ENCODE measurements at places on chromosomes 2 and 18.

- no peak overlapping the region for H3K27ac ChIP-seq
- H3K4me3 ChIP-seq, result no peak overlapping the region
- H3K36me3 ChIP-seq, result no peaks in the 10 kb centered on the region
- no peak for DNase-seq
- no peaks in the 10 kb centered on the region for H3K27me3 ChIP-seq
These were observed 59.1 kb downstream of the MAP3K20 start for GRCh38 chr2:173134703-173135102.

GRCh38 chr2:218437969-218438368 is 19.0 kb downstream of the VIL1 start:
- H3K27ac ChIP-seq, result no peak overlapping the region
- peaks cover 1% of the 10 kb centered on the region for H3K36me3 ChIP-seq
- no peak overlapping the region for H3K4me3 ChIP-seq
- peaks cover 29% of the 10 kb centered on the region for H3K4me1 ChIP-seq
- H3K27me3 ChIP-seq, result no peaks in the 10 kb centered on the region

DNA sequence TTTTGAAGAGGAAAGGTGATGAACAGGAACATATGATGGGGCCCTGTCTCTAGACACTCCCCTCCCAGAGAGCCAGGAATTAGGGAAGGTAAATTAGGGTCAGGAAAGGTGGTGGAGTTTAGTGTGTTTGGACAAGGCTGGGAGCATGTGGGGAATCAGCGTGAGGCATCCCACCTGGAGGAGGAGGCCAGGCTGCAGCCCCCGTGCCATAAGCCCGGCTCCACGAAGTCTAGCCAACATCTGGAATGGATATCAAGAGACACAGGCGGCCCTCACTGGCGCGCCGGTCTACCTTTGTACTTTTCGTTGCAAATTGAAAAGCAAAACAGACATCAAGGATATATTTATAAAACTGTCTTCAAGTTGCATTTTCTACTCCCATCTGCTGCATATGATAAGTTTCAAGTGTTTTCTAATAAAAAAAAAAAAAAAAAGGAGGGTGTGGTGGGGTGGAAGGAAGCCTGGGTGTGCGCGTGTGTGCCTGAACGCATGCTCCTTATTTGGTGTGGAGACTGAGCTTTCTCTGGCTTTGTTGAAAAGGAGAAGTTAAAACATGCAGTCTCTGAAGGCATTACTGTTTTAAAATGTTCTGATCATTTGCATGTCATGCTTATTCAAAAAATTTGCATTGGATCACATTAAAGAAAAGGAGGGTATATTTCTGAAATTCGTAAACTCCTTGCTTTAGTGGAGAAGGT is 546.7 kb upstream of the ID2 start:
- peaks cover 25% of the 10 kb centered on the region for H3K27me3 ChIP-seq
- H3K4me3 ChIP-seq, result no peak overlapping the region
- H3K36me3 ChIP-seq, result peaks cover 3% of the 10 kb centered on the region
- no peak for DNase-seq
- peaks cover 2% of the 10 kb centered on the region for H3K4me1 ChIP-seq

DNA sequence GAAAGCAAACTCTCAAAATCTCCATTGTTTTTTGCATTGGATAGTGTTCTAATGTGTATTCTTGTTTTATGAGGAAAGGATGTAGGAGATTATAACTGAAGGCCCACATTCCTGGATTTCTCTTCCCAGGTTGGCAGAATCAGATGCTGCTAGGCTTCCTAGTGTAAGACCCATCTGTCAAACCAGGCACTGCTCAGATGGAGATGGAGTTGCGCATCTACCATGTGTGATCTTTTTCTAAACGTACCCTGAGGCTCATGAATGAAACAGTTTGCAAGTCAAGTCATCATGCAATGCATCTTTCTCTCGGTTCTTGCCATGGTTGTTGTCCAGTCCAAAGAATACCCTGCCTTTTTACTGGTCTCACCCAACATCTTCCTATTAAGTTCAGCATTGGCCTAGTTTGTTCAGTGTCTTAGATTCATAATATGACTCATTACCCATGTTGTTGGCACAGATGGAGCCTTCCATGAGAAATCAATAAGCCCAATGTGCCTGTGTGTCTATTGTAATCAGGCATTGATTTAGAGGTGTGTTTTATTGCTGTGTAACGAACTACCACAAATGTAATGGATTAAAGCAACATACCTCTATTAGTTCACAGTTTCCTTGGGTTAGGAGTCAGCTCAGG is 127.4 kb downstream of the NYAP2 start:
- H3K4me1 ChIP-seq, result no peaks in the 10 kb centered on the region
- peaks cover 5% of the 10 kb centered on the region for H3K27me3 ChIP-seq
- no peak overlapping the region for H3K27ac ChIP-seq
- no peak overlapping the region for H3K4me3 ChIP-seq

- no peaks in the 10 kb centered on the region for H3K27me3 ChIP-seq
- no peak overlapping the region for H3K27ac ChIP-seq
- no peak for DNase-seq
- H3K4me3 ChIP-seq, result no peak overlapping the region
- H3K4me1 ChIP-seq, result no peaks in the 10 kb centered on the region
These were observed 601.0 kb upstream of the SLC39A10 start for GRCh38 chr2:195055996-195056395.

- peaks cover 38% of the 10 kb centered on the region for H3K27me3 ChIP-seq
- H3K4me3 ChIP-seq, result no peak overlapping the region
- DNase-seq, result no peak
- H3K36me3 ChIP-seq, result peaks cover 4% of the 10 kb centered on the region
These were observed 162.6 kb downstream of the PMAIP1 start for GRCh38 chr18:60062396-60062795.

DNA sequence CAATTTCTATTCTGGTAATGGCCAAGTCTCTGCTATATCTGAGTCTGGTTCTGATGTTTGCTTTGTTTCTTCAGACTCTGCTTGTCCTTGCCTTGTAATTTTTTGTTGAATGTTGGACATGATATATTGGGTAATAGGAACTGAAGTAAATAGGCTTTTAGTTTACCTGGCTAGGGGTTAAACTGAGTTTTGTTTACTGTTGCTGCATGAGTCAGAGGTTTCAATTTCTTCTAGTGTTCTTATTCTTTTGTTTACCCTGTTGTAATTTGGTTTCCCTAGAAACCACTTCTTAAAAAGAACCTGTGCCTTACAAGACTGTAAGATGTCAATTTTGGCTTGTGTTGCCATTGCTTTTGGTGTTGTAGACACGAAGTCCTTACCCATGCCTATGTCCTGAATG is 285.0 kb upstream of the KCNH7 start:
- H3K4me3 ChIP-seq, result no peak overlapping the region
- no peak overlapping the region for H3K27ac ChIP-seq
- H3K27me3 ChIP-seq, result peaks cover 5% of the 10 kb centered on the region
- no peak for DNase-seq

- H3K27me3 ChIP-seq, result peaks cover 17% of the 10 kb centered on the region
- no peak overlapping the region for H3K27ac ChIP-seq
- DNase-seq, result no peak
- H3K36me3 ChIP-seq, result peaks cover 11% of the 10 kb centered on the region
These were observed 2.8 kb downstream of the KCTD1 start for GRCh38 chr18:26545335-26546123.

GRCh38 chr2:16691261-16691660 is 25.6 kb upstream of the CYRIA start:
- DNase-seq, result no peak
- H3K27me3 ChIP-seq, result peaks cover 5% of the 10 kb centered on the region
- peaks cover 35% of the 10 kb centered on the region for H3K4me1 ChIP-seq
- no peak overlapping the region for H3K27ac ChIP-seq
- H3K36me3 ChIP-seq, result no peaks in the 10 kb centered on the region

DNA sequence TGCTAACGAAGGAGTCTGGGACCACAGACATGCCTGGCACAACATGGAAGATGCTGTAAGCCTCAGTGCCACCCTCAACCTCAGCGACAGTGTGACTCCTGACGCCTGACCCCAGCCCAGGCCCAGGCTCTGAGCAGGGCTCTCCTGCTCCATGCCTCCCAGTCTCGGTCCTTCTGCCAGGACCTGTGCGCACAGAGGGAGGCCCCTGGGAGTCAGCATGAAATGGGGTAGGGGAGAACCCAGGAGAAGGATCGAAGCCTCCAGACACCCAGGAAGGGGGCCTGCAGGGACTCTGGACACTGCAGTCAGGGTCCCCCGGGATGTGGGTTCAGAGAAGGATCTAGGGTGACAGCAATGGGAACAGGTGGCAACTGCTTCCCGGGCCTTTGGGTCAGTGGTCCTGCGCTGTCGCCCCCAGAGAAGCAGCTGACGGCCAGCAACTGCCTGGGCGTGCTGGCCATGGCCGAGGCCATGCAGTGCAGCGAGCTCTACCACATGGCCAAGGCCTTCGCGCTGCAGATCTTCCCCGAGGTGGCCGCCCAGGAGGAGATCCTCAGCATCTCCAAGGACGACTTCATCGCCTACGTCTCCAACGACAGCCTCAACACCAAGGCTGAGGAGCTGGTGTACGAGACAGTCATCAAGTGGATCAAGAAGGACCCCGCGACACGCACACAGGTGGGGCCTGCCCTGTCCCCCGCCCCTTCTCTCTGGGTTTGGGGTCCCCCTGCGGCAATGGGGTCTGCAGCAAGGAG is 233.9 kb downstream of the ATAD2B start:
- H3K4me1 ChIP-seq, result no peaks in the 10 kb centered on the region
- no peaks in the 10 kb centered on the region for H3K27me3 ChIP-seq
- no peak overlapping the region for H3K4me3 ChIP-seq
- H3K36me3 ChIP-seq, result peaks cover 11% of the 10 kb centered on the region
- DNase-seq, result no peak

- no peaks in the 10 kb centered on the region for H3K27me3 ChIP-seq
- no peaks in the 10 kb centered on the region for H3K36me3 ChIP-seq
- H3K27ac ChIP-seq, result no peak overlapping the region
- H3K4me3 ChIP-seq, result no peak overlapping the region
These were observed 17.0 kb upstream of the ADCYAP1 start for GRCh38 chr18:887716-888115.

DNA sequence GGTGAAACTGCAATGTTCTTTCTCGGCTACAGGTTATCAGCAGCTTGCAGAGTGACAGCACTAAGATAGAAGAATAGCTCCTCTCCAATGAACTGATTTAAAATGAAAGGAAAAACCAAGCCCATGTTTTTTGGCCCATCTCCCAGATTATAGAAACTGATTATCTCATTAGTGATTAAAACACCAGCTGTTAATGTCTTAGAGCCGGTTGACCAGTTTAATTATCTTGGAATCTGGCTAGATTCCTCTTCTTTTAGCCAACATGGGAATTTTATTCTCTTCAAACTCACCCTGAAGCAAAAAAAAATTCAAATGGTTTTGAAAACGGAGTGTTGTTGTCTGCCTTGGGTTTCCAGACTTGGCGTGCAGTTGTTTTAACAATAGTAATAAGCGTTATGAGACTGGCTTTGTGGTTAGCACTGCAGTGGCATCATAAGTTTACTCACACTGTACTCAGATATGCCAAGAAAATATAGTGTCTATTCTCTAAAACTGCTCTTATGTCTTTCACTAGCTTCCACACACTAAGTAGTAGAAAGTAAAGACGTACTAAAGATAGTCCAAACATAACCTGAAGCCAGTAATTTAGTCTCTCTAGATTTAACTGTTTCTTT is 665.3 kb downstream of the STK39 start:
- H3K4me1 ChIP-seq, result no peaks in the 10 kb centered on the region
- no peaks in the 10 kb centered on the region for H3K27me3 ChIP-seq
- no peak for DNase-seq
- no peak overlapping the region for H3K27ac ChIP-seq

- H3K36me3 ChIP-seq, result no peaks in the 10 kb centered on the region
- no peak for DNase-seq
- no peak overlapping the region for H3K27ac ChIP-seq
- no peak overlapping the region for H3K4me3 ChIP-seq
These were observed 56.1 kb upstream of the FHL2 start for GRCh38 chr2:105454801-105455485.

GRCh38 chr18:55419132-55419946 is 168.7 kb downstream of the TCF4 start:
- no peak for DNase-seq
- no peak overlapping the region for H3K4me3 ChIP-seq
- peaks cover 35% of the 10 kb centered on the region for H3K4me1 ChIP-seq
- H3K27ac ChIP-seq, result no peak overlapping the region
- no peaks in the 10 kb centered on the region for H3K27me3 ChIP-seq

GRCh38 chr18:76433788-76434187 is 61.3 kb downstream of the ZNF516 start:
- H3K36me3 ChIP-seq, result peaks cover 72% of the 10 kb centered on the region
- no peaks in the 10 kb centered on the region for H3K27me3 ChIP-seq
- no peak overlapping the region for H3K4me3 ChIP-seq
- peaks cover 34% of the 10 kb centered on the region for H3K4me1 ChIP-seq
- no peak overlapping the region for H3K27ac ChIP-seq

- DNase-seq, result no peak
- no peaks in the 10 kb centered on the region for H3K27me3 ChIP-seq
- H3K27ac ChIP-seq, result no peak overlapping the region
- H3K4me1 ChIP-seq, result no peaks in the 10 kb centered on the region
- H3K4me3 ChIP-seq, result no peak overlapping the region
- no peaks in the 10 kb centered on the region for H3K36me3 ChIP-seq
These were observed 205.5 kb upstream of the FSHR start for GRCh38 chr2:49359721-49360406.

DNA sequence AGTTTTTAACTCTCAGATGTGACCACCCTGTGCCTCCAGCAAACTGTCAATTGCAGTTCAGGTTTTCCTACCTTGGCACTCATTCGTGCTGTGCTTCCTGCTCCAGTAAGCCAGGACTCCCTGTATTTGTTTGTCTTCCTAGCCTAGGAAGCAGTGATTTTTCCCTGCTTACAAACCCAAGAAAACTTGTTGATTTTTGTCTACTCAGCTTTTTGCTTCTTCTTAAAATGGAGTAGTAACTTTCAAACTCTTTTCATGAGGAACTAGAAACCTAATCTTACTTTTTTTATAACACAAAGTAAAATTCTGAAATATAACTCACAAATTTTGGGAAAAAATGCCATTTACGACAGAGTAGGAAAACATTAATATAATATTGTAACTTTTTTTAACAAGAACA is 150.6 kb upstream of the TMEFF2 start:
- no peak overlapping the region for H3K4me3 ChIP-seq
- H3K36me3 ChIP-seq, result no peaks in the 10 kb centered on the region
- H3K4me1 ChIP-seq, result no peaks in the 10 kb centered on the region
- no peak for DNase-seq

DNA sequence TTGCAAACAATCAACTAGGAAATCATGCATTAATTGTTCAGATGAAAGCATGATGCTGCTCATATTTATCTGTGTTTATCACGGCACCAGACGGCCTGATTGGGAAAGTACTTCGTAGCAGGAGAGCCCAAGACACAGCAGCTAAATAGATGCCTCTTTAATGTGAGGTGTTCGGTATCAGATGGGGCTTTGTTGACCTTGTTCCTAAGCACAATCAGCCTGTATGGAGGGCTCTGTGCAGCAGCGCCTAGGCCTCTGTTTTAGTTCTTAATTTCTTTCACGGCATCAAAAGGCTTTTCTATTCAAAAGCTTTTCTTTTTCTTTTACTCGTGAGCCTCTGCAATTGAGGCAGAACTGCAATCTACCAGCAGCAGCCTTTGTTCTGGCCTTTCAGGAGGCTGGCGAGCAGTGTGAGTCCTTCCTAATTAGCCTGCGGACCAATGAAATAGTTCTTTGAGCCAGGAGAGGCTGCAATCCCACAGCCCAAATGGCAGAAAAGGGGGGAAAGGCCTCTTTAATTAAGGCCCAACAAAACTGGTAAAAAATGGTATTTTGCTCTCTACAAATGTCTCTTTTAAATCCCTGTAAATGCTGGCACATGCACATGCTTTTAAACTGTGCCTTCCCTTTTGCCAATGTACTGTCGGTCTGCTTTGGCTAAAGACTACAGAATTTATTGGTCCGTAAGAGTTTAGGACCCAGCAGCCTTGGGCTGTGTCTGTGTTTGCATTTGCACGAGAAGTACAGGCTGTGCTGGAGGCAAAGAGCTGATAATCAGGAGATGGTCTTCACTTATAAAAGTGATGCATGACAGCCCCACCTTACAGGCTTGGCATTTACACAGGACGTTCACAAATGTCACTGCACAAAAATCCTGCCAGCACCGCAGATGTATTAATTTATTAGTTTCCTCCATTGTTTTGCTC is 159.6 kb downstream of the RND3 start:
- no peaks in the 10 kb centered on the region for H3K4me1 ChIP-seq
- DNase-seq, result no peak
- no peak overlapping the region for H3K4me3 ChIP-seq
- no peaks in the 10 kb centered on the region for H3K36me3 ChIP-seq

Data from stimulated activated naive B cell treated with anti-CD40 and anti-IgM and Interleukin-4, amounts not matched to agents 10 μg/mL and 1 μg/mL and 100 μg/mL, for 72 hours (primary cell).